ENCODE measurements at places on chromosomes 11 and 22.

- no peak for DNase-seq
These were observed 60.1 kb downstream of the SCN3B start for GRCh38 chr11:123594188-123594901.

DNA sequence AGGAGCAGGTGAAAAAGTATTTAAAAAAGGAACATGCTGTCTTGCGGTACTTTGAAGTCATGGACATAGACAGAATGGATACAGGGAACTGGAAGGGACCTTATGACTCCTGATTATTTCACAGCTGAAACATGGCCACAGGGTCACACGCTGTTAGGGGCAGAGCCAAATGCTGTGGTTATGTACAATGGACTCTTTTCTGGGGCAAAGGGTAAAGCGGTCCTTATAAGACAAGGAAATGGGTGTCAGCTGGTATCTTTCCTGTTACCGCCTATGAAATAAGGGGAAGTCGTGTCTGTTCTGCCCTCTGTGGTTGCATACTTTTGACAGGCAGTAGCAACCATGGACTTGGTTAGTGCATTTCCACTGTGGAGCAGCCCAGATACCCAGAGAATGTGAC is 12.8 kb upstream of the ST14 start:
- DNase-seq: no peak

- no peak for DNase-seq
These were observed 84.4 kb downstream of the MED15 start for GRCh38 chr22:20591660-20592310.

DNA sequence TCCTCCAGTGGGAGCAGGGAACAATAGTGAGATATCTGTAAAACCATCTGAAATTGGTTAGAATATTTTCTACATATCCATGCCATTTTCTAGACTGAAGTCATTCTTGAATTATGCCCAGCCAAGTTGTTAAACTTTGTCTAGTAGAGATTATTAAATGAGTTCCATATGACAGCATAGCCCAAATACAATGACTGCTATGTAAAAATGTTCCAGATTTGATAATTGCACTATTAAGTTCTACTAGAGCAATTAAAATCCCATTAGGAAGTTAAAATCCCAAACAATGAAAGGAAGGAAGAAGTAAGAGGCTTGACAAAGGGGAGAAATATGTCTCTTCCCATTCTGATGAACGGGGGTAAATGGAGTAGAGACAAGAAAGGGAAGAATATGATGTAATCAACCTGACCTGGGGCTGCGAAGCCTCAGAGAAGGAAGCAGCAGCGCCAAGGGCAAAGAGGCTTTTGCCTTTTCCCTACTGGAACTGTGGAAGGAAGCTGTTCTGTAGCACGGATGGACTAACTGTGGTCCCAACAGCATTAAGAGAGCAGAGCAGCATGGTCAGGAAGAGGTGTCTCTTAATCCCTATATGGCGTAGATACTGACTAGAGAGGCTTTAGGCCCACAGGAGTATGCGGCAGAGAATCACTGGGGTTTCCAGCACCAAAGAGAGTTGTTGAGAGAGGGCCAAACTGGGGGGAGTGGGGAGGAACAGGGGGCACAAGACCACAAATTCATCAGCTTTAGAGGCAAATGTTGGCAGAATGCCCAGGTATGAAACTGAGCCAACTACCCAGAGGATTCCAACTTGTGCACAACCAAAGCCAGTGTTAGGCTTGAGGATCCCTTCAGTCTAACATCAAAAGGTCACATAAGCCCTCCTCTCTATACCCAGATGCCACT is 26.7 kb downstream of the RRP8 start:
- DNase-seq: no peak

DNA sequence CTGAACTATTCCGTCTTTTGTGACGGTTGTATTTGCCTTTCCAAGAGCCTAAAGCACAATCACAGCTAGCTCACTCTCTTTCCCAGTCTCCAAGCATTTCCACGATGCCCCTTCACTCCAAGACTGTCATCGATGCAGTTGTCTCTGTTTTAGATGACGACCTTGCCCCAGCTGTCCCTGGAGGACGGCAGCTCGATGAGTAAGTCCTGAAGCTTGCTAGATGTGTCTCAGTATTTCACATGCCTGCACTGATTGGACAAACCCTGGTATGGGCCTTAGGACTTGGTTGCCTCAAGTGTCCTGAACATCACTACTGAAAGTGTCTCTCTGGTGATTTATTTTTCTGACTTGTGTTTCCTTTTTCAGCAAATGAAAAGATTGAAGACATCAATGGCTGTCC is 129.9 kb downstream of the NAV2 start:
- DNase-seq: no peak

- DNase-seq: no peak
These were observed 174.2 kb upstream of the DDI1 start for GRCh38 chr11:103862094-103862801.

GRCh38 chr11:76292583-76293188 is 86.4 kb upstream of the WNT11 start:
- no peak for DNase-seq

DNA sequence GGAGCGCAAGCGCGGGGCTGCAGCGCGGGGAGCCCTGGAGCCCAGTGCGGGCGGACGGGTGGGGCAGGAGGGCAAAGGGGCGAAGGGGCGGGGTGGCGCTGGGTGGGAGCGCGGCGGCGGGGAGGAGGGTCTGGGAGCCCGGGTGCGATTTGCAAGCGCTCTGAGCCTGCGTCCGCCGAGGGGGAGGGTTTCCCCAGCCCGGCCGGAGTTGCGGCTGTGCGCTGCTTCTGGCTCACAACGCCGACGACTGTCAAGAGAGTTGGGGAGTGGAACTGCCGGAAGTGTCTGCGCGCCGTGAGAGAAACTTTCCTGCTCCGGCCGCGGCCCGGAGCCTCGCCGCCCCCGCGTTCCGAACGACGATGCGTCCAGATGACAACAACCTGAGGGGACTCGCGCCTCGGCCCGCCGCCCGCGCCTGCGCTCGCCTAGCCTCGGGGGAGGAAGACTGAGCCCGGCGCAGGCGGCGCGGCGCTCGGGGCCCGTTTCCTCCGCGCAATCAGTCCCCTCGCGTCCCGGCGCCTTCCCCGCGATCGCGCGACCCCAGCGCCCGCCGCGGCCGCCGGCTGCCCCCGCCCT is at the start of gene ARHGAP42:
Gene ARHGAP42 (plus strand): TSS at position 235 of the 576 bp plus-strand sequence. CDS start 391 bp downstream, outside the sequence.
- peak; percentile 3 for DNase-seq

GRCh38 chr22:48906216-48906835 is 921.3 kb downstream of the BRD1 start:
- DNase-seq: no peak

GRCh38 chr22:36302439-36303114 is 49.6 kb downstream of the APOL1 start:
- no peak for DNase-seq

DNA sequence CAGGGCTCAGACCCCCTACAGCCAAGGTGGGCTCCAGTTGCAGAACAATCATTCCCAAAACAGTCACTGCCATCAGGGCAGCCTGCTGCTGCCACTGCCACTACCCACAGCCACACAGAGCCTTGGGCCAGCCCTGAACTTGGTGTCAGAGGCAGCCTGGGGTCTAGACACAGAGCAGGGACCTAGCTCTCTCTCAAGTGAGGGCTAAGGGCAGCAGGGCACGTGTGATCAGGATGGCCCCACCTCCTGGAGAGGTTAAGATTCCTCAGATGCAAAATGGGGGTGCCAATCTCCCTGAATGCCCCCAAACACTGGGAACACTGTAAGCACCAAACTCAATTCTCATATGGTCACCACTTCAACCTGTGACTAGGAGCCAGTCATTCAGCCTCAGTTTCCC is 15.6 kb downstream of the CABP7 start:
- DNase-seq: no peak

DNA sequence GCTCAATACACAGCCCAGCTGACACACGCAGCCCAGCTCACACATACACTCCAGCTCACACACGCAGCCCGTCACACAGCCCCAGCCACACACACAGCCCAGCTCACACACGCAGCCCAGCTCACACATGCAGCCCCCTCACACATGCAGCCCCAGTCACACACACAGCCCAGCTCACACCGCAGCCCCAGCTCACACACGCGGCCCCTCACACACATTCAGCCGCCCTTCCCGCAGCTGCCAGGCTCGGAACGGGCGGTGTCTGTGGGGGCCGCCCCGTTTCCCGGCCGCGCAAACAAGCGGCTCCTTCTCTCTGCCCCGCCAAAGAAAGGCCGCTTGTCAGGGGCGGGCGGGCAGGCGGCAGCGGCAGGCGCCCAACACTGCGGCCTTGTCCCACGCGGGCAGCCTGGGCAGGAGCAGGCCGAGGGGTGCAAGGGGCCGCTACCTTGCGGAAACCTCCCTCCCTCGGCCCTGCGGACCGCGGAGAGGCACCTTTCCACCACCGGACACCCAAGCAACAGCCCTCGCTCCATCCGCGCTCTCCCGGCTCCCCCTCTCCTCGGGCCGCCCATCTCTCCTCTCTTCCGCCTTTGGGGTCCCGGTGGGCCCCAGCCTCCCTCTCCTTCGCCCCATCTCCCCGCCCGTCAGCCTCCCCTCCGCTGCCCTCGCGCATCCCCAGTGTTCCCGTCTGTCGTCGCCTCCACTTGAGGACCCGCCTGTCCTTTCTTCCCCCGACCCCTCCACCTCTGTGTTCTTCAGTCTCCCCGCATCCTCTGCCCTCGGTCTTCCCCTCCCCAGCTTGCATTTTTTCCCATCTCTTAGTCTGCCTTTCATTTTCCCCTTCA is 2.2 kb downstream of the PHLDB1 start:
- DNase-seq: no peak

DNA sequence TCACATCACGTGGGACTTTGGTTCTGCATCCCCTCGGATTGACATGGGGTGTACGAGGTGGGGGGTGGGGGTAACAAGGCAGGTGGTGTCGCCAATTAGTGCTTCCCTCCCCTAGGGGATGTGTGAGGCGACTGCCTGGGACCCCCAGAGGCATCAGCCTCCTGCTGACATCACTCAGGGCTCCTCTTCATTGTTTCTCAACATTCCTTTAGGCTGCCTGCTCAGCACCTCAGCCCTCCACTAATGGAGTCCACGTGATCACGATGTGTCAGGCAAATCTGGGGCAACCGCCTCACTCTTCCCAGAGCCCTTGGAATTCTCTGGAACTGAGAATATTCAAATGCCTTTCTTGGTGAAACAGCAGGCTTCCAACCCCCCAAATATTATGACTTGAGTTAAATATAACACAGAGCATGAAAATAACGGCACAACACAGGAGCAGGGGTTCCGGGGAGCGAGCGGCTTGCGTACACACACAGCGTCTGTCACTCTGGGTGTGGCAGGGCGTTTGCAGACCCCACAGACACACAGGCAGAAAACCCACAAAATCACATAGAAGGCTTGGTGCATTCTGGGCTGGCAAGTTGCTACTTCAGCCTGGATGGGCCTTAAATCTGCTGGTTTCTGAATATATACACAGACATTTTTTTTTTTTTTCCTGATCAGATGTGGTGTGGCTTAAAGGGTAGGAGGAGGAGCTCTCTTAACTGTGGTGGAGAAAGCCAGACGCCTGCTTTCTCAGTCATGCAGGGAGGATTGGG is 170.1 kb upstream of the CADM1 start:
- no peak for DNase-seq

- peak; percentile 62 for DNase-seq
These were observed at the start of gene RNF215 for GRCh38 chr22:30386960-30387827. Gene RNF215, minus strand, starts transcription at chr22:30387411. Its CDS starts 98 bp downstream, at chr22:30387313.

DNA sequence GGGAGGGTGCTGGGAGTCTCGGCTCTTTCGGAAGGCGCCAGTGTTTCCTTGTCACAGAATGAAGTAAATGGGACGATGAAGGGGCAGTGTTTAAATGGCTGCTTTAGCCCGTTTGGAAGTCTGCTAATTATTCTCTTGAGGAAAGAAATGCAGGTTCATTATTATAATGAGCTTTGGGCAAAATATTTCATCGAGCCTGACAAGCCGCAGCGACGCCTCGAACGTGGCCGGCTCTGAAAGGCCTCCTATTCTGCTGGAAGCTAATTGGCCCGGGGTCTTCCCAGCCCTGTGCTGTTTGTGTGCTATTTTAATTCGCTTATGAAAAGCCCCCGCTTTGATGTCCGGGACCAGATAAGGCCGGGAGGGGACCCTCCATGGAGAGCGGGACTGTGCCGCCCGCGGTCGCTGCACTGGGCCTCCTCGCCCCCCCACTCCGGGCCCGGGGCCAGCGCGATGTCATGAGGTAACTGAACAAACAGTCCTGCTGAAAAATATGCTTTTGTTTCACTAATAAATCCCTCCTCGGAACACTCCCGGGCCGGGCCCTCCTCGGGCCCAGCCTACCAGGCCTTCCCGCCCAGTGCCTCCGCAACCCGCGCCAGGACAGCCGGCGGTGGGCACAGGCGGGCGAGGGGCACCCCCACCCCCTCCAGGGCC is 78.4 kb downstream of the CDKN1C start:
- DNase-seq: no peak

- DNase-seq: no peak
These were observed 48.1 kb upstream of the TOP3B start for GRCh38 chr22:22030493-22031182.

- DNase-seq: no peak
These were observed 57.2 kb upstream of the SHANK2 start for GRCh38 chr11:71309611-71310010.

DNA sequence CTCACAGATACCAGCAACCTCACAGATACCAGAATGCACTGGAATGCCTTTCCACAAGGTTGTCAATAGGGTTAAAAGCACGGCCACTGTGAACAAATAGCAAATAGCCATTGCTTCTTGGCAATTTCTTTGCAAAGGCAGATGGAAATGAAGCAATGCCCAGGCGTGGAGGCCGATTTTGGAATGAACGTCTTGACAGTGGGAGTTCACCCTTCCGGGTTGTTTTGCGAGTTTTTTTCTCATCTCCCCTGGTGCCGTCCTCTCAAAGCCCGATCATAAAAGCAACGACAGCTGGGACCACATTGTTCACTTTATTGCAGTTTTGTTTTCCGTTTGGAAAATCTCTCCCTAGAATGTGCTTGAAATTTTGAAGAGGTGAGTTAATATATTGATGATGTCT is 38.0 kb upstream of the CD82 start:
- no peak for DNase-seq

DNA sequence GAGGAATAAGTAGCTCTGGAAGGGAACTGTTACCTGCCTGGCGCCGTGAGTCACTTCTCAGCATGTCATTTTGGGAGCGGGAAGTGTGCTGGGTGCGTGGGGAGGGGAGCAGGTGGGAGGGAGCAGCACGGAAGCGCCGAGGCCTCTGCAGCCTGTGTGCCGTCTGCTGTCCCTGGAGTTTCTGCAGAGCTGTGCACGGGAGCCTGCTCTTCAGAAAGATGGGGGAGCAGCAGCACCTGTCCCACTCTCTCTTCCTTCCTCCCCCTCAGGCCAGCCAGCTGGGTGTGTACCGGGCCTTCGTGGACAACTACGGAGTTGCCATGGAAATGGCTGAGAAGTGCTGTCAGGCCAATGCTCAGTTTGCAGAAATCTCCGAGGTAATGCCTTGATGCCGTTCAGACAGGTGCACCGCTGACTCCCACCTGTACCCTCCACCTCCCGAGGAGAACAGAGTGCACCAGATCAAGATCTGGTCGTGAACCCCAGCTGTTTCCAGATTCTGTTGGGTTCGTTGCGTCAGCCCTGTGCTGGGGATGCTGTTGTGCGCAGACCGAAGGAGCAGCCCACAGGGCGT is 87.9 kb downstream of the BCR start:
- DNase-seq: no peak

All from NCI-H1048 (cell line).